ENCODE measurements at places on chromosomes 4 and X.
A peak's percentile ranks its signal among the peaks of the same experiment; 100 is the strongest.

GRCh38 chr4:104549736-104550135 lies 55.0 kb upstream of the CXXC4 start:
- no peak for DNase-seq

DNA sequence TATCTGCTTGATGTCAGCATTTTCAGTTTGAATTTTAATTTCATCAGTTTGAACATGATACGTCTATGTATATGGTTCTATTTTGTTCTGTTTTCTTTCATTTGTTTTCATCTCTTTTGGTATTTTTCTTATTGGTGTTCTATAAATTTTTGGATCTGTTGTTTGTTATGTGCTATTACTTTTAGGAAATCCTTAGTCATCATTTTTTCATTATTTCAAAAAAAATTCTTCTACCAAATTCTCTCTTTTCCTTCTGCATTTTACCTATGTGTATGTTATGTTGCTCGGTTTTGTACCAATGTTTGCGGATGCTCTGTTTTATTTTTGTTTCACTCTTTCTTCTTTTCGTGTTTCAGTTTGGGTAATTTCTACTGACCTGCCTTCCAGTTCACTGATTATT lies 32.8 kb downstream of the NPY2R start:
- DNase-seq = no peak

GRCh38 chr4:6052679-6053078 lies 34.4 kb upstream of the C4orf50 start:
- no peak for DNase-seq

DNA sequence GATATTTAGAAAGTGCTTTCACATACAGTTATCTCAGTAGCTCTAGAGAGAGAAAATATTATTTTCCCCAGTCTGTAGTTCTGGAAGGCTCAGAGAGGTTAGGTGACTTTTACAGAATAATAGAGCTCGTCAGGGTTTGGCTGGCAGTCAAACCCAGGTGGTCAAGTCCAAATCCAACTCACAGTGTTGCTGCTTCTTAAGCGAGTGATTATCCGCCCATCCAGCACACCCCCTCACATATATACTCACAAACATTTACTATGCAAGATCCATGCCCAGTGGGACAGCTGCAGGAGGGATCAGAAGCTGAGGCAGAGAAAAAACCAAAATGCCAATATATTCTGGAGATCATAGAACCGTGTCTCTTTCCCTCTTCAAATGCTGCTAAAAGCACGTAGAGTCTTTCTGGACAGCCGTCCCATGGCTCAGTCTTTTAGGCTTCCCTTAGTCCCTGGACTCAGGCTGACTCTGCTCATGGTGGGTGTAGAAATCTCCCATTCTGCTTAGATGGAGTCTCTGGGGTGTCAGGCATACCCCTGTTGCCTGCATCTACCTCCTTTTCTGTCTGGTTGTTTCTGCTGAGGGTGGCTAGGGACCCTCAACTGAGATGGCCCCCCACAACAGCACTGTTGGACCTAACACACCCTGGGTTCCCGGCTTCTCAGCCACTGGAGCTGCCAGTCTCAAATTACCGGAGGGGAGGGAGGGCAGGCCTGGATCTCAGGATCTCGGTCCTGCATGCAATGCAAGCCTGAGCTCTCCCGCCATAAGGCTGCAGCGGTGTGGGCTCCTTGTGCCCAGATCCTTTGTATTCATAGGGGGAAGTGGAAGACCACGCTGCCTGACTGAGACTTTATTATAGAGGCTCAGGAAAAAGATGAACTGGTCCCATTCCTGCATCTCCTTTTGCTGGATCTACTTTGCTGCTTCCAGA lies at the start of gene CHRNA9:
Gene CHRNA9 (plus strand): TSS at position 743 of the 934 bp plus-strand sequence. CDS start 135 bp downstream, at position 878.
- peak; percentile 20 for DNase-seq

GRCh38 chrX:2784026-2784425 lies 32.2 kb downstream of the XG start:
- no peak for DNase-seq

DNA sequence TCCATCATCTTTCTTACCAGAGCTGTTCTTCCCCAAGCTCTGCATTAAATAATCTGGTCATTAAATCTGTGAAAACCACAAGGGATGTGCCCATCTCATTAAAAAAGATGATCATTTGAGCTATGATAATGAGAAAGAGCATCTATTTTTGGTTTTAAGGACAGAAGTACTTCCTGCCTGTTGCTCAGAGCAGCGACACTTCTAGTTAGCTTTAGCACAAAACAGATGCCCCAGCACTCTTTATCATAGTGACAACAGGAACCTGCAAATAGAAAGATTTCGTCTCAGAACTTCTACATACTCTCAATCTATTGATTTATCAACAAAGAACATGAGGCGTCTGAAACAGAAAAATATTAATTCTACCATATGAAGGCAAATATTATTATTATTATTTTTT lies 140.1 kb downstream of the APBB2 start:
- DNase-seq = no peak

- no peak for DNase-seq
Measured at GRCh38 chr4:118587116-118587831, 97.9 kb upstream of the METTL14 start.

DNA sequence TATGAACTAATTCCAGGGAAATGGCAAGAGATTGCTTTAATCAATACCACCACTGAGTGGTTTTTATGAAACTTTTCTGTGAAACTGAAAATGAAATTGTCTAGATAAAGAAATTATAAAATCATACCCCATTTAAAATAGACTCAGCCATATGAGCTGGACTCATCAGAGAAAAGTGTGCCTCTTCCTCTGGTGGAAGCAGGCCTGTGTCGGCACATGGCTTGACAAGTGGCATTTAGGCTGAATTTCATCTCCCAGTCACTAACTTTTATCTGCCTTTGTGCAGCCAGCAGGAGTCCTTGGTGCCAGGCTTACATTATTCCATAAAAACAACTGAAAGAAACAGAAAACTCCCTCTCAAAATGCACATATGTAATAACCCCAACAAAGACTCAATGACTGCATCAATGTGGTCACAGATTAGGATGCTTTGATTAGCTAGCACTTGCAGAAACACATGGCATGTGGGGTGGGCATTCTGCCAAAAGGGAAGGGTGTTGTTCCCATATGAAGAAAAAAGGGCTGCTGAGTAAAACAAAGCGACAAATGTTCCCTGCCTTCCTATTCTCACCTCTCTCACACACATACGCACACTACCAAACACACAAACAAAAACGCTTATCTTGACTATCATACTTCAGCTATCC lies 232.3 kb downstream of the PABPC4L start:
- peak; percentile 11 for DNase-seq

GRCh38 chrX:41824551-41824950 lies 98.8 kb downstream of the CASK start:
- DNase-seq = no peak

DNA sequence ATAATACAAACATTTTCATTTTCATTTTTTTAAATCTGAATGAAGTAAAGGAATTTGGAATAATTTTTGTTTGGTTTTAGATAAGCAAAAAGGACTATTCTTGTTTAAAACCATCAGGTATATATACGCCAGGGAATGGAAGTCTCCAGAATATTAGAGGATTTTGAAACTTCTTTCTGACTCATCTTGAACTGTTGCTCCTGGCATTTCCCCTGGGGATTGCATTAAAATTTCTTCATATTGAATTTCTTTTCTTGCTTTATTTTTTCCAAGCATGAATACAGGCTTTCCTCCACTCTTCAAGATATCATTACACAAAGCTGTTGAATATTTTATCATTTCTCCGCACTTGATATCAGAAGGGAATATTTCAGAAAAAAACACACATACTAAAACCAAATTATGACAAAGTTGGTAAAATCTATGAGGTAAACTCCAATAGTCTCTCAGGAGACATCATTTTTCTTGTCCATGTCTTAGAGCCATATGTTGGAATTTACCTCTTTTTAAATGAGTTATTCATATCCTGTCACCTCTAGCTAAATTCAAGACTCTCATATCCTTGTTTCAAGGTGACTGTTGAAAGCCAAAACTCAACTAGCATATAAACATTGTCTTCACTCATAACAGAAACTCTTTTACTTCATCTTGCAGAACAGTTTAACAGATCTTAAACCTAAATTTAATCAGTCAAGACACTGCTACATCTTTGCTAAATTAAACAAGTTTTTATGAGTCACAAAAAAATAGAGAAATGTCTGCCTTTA lies 20.7 kb upstream of the CSN1S1 start:
- no peak for DNase-seq

- no peak for DNase-seq
Measured at GRCh38 chr4:126727461-126727860, 905.3 kb upstream of the INTU start.

- DNase-seq = no peak
Measured at GRCh38 chrX:132401935-132402334, 86.9 kb downstream of the MBNL3 start.

GRCh38 chrX:13005661-13006473 lies 31.0 kb downstream of the TMSB4X start:
- no peak for DNase-seq

GRCh38 chr4:140174543-140174942 lies 20.6 kb upstream of the MAML3 start:
- DNase-seq = no peak

Data from NCI-H524 (cell line).